Hepatocyte (in vitro differentiated cells): ENCODE measurements at places on chromosomes 3 and 15. TPM values are rescaled to one million over a fixed set of nuclear protein-coding genes. Genes with fewer than 3 reads are reported as not detected.
A peak's percentile ranks its signal among the peaks of the same experiment; 100 is the strongest.

DNA sequence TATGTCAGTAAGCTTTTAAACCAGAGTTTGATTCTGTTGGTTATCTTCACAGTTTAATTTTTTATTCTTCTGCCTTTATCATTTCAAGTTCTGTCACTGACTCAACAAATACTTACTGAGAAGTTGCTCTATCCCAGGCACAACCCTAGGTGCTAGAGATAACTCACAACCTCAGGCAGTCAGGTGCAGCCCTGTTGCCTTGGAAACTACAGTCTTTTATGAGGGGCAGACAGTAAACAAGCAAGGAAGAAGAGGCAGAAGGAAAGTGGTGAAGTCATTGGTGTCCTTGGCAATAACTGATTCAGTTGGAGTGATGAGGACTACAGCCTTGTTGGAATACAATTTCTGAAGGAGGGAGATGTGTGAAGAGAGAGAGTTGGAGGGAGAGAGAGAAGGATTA lies 142.1 kb upstream of the LRTM1 start:
- DNase-seq: peak; percentile 30

DNA sequence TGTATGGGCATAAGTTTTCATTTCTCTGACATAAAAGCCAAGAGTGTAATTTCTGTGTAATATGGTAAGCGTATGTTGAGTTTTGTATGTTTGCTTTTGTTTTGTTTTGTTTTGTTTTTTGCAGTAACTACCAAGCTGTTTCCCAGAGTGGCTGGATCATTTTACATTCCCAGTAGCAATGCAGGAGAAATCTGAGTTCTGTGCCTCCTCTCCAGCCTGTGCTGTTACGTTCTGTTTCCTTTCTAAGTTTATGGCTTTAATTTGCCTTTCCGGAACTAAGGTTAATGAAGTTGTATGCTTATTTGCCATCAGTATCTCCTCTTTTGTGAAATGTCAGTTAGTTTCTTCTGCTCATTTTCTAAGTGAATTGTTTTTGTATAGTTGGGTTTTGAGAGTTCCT lies 307.8 kb downstream of the GABRG3 start:
- no peak for DNase-seq

GRCh38 chr3:23493889-23494288 lies 290.8 kb downstream of the UBE2E2 start:
- DNase-seq: no peak

DNA sequence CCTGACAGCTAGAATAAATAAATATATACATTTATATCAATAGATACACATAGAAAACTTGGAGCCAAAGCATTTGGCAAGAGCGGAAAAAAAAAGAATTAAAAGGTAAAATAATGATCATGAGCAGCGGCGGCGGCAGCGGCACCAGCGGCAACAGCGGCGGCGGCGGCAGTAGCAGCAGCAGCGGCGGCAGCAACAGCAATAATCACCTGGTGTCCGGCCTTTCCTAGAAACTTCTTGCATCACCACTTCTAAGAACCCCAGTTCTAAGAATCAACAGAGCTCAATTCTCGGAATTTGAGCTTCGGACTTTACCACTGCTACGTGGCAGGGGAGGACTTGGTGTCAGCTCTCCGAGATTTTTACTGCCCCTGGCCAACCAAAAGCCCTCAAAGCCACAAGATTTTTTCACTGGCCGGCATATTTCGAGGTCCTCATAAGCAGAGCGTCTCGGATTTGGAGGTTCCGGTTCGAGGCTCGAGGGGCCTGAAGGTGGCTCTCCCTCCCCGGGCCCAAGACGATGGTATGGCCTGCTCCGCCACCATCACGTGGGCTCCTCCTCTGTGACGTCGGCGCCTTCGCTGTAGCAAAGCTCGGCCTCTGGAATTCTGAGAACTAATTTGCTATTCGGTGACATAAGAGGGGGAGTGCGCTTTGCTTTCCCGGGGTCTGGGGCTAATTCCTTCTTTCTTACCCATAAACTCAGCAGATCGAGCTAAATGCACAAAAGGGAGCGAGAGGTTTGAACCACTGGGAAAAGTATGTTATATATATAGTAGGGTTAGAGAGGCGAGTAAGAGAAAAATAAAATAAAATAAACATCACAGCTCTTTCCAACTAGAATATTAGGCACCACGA lies at the start of gene BCL6:
BCL6 (minus strand) TSS at position 268 of the 858 bp plus-strand sequence. CDS start 11,775 bp downstream, outside the sequence.
- peak; percentile 97 for DNase-seq

GRCh38 chr3:148202386-148202785 lies 495.3 kb upstream of the AGTR1 start:
- no peak for DNase-seq

DNA sequence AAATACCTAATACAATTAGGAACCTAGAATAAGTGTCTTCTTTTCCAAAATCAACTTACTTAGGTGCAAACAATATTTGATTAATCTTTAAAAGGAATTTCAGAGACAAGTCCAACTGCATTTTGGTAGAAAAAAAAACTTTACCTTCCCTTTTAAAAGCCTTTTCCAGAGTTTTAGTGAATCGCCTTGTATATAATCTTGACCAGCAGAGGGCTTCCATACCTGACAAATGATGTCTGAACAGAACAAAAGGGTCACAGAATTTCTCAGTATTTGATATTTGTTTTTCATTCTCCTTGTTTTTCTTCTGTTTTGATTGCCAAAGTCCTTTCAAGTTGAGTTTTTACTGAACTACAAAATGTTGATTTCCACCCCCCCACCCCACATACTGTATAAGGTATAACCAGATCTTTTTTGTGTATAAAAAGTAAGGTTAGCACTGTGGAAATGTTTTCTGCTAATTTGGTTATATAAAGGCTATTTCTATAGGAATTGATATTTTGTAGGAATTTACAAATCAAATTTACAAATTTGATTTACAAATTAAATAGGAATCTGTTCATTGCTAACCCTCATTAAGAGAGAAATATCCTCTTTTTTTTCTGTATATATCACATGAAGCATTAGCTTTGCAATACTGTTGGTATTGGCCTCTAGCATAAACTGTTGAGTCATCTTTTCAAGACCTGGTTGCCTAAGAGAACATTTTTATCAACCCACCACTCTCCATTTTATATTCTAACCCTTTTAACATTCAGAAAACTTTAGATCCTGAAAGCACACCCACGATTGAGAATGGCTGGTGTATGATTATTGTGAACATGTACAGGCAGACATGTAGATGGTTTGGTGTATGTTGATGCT lies 464.1 kb upstream of the RARB start:
- peak; percentile 63 for DNase-seq

DNA sequence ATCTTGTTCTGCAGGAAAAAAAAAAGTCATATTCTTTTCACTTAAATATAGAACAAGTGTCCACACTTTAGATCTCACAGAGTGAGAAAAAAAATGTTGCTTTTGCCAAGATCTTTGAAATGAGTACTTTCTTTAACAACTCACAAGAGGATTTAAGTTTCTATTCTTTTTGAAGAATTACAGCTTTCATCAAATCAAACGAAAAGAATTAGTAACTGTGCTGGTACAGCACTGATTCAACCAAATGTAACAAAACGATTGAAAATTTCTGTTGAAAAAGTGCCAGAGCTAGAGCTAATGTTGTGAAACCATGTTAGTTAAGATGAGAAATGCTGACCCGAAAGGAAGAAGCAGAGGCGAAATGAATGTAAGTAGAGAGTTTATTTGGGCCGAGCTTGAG lies 300.2 kb downstream of the GABRB3 start:
- DNase-seq: no peak

DNA sequence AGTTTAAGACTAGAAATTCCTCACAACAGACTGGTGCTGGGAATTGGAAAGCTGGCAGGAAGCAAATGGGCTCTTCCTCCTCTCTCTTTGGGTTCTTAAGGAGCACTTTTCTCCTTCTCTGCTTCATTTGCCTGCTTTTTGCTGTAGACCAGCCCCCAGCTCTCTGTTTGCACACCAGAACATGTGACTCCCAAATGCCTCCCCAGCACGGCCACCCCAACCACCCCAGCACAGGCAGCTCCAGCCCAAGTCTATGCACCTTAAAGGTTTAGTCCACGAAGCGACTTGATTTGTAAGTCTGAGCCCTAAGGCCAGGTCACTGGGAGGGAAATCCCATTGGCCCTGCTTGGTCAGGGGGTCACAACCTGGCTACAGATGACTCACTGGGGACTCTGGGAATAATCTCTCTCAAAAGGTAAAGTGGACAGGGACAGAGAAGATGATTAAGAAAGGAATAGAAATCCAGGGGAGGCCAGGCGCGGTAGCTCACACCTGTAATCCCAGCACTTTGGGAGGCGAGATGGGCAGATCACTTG lies 377.8 kb upstream of the PROK2 start:
- no peak for DNase-seq

DNA sequence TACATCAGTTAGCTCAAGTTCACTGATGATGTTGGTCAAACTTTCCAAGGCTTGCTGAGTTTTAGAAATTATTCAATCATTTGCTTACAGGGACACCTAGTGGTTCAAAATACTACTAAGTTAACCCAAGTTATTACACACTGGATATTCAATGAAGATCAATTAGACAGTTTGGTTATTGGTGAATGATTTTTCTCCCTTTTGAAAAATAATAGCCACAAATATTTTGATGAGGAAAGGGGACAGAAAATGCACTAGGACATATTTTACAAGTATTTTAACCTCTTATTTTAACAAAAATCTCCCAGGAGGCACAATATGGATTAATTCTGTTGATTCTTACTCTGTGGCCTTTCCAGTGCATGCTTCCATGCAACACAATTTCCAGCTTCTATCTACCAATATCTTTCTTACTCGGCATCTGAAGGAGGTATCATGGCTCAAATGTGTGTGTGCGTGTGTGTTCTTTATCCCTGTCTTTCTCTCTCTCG lies 20.1 kb upstream of the GOLGA6L2 start:
- peak; percentile 39 for DNase-seq

GRCh38 chr3:168322941-168323340 lies 227.2 kb upstream of the GOLIM4 start:
- DNase-seq: no peak

DNA sequence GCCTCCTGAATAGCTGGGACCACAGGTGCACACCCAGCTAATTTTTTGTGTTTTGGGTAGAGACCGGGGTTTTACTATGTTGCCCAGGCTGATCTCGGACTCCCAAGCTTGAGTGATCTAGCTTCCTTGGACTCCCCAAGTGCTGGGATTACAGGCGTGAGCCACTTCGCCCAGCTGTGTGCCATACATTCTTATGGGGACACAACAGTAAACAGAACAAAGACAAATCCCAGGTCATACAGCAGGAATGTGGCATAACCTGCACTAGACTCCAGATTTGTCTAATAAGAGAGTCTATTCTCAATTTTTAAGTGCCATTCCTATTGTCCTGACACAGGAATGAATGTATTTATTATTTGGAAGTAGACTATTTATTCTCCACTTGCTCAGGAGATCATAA lies 17.6 kb downstream of the ARL6IP5 start:
- no peak for DNase-seq

DNA sequence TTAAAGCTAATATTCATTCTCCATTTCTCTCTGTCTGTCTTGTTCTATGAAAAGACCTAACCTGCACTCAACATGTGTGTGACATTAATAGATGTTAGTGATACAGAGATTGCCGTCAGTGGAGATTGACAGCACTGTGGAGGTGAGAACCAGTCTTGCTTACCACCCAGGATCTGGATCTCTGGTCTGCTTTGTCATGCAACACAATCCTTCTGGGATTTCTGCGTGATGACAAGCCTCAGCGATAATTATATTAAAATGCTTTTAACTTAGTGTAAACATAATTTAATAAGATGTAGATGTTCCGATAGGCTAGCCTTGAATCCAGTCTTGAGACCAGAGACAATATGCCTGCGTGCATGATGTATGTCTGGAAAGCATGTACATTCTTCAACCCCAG lies 262.0 kb upstream of the ZNF717 start:
- no peak for DNase-seq

DNA sequence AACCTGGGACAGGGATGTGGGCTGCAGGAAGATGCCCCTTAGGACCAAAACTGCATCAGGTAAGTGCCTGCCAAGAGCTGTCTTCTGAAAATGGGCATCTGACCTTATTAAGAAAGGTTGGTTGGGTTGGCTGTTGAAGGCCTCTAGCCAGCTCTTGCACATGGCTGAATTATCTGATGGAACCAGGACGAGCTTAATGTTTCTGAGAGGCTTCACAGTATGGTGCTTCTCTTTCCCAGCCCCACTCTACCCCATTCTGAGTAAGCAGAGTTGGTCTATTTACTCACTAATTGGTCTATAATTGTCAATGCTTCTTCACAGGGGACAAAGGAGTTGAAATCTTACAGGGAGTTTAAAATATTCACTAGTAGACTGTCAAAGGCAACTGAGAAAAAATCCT lies 48.4 kb downstream of the DTWD1 start:
- no peak for DNase-seq

DNA sequence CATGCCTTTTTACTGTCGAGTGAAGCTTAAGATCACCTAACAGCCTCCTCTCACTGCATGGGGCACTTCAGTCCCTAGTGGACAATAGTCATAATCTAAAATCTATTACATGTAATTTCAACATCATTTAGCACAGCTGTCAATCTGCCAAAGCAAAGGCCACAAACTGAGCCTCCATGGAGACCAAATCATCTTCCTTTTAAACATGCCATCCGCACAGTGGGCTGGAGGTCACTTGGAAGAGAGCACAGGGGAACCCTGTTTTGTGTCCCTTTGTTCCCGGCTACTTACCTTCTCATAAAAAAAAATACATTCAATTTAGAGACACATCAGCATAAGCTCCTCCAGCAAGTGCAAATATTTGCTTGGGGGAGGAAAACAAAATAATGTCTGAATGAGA lies 167.3 kb downstream of the SQOR start:
- DNase-seq: no peak

DNA sequence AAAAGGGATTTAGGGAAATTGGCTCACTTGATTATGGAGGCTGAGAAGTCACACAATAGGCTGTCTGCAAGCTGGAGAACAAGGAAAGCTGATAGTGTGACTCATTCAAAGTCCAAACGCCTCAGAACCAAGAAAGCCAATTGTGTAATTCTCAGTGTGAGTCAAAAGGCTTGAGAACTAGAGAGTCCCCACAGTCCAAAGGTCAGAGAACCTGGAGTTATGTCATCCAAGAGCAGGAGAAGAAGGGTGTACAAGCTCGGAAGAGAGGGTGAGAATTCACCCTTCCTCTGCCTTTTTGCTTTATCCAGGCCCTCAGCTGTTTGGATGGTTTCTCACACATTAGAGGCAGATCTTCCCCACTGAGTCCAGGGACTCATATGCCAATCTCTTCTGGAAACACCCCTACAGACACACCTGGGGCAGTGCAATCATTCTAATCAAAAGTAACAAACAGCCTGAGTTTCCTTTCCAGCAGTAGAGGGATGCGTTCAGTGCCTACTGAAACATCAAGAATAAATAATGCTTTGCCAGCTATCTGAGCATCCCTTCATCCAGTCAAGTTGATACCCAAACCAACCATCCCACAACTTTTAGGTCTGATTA lies 271.5 kb downstream of the SATB1 start:
- DNase-seq: peak; percentile 75

- no peak for DNase-seq
Measured at GRCh38 chr3:143820466-143821221, 27.6 kb downstream of the SLC9A9 start.

THAP10 gene
- total RNA-seq: 3.0 TPM in 2 replicates

GABRA5 gene
- 0.10 and 0.20 TPM in 2 replicates for total RNA-seq

ALAS1 gene
- 81.8 and 85.3 TPM in 2 replicates for total RNA-seq

SKOR1 gene
- 0.12 and 0.23 TPM in 2 replicates for total RNA-seq

FRMD4B gene
- 20.7 and 28.1 TPM in 2 replicates for total RNA-seq

ALDH1A3 gene
- total RNA-seq: 11.7 and 20.5 TPM in 2 replicates

GNB4 gene
- 23.2 and 26.0 TPM in 2 replicates for total RNA-seq
